CD8-positive, alpha-beta memory T cell (primary cell): ENCODE measurements at places on chromosomes 12 and 14.

- peak; percentile 81 for DNase-seq
Observed at GRCh38 chr12:51217968-51218606, at the start of gene POU6F1. TSS of gene POU6F1 (minus strand) at chr12:51218062. CDS start at chr12:51206836, 11,226 bp downstream.

GRCh38 chr12:52148464-52149181, 43.2 kb downstream of the KRT80 start:
- no peak for DNase-seq

- DNase-seq, result no peak
Observed at GRCh38 chr12:38817942-38818341, 87.4 kb downstream of the CPNE8 start.

DNA sequence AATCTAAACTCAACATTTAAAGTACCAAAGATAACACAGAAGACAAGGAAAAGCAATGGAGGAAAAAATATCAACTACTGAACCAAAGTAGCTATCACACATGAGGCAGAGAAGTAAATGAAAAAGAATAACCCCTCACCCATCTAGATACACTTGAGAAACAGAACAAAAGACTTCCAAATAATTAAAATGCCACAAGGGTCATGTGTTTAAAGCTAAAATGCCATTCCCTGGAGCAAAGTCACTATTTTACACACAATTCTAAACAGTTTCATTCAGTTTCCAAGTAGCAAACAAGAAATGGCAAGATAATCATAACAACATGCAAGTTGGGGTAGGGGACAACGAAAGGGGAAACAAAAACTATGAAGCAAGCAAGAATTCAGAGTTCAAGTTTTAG, 12.0 kb downstream of the OSBPL8 start:
- DNase-seq, result no peak

DNA sequence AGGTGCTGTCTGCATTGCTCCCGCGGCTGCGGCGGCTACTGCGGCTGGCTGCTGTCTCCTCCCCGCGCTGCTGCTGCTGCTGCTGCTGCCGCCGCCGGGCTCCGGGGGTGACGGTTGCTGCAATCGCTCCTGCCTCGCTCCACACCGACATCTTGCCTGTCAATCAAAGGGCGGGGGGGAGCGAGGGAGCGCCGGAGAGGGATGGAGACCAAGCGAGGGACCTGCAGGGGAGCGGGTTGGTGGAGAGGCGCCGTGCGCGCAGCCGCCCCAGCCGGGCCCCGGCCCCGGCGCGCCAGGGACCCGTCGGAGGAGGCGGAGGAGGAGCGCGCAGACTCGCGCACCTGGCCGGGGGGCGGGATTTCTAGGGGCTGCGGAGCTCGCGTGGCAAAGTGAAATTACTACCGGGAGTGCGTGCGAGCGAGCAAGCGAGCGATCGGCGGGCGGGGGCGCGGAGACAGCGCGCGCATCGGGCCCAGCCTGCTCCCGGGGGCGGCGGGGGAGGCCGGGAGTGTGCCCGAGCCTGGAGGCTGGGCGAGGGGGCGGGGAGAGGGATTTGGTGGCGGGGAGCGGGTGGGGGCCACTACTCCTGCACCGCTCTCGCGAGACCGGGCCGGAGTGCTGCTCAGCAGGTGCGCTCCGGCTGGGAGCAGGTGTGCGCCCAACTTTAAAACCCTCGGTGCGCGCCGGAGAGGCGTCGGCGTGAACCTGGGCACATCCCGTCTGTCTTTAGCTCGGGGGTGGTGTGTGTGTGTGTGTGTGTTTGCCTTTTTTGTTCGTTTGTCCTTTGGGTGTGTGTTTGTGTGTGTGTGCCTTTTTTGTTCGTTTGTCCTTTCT, at the start of gene KSR2:
KSR2 (minus strand) TSS at position 165 of the 834 bp plus-strand sequence. CDS start 735 bp downstream, outside the sequence.
- no peak for DNase-seq

DNA sequence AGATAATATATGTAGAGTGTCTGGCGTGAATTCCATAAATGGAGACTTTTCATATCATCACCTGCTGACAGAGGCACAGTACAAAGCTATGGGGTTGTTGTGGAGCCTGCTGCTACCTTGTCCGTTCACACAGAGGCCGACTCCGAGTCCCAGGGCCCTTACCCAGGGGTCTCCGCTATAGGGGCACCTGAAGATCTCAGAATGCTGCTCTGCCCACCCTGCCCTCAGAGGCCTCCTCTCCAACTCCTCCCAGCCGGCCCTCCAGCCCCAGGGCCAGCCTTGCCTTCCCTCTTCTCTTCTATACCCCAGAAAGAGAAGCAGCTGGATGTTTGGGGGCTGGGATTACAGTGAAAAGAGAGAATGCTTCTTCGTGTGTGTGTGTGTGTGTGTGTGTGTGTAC, 21.3 kb downstream of the NCKAP5L start:
- DNase-seq, result no peak

- no peak for DNase-seq
Observed at GRCh38 chr12:124487066-124487833, 80.2 kb downstream of the NCOR2 start.

- DNase-seq, result no peak
Observed at GRCh38 chr12:27984275-27984674, 11.7 kb upstream of the PTHLH start.

DNA sequence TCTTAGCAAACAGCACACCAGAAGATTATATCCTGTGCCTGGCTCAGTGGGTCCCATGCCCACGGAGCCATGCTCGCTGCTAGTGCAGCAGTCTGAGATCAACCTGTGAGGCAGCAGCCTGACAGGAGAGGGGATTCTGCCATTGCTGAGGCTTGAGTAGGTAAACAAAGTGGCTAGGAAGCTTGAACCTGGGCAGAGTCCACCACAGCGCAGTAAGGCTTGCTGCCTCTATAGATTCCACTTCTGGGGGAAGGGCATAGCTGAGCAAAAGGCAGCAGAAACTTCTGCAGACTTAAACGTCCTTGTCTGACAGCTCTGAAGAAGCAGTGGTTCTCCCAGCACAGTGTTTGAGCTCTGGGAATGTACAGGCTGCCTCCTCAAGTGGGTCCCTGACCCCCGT, 210.3 kb downstream of the RMST start:
- no peak for DNase-seq

DNA sequence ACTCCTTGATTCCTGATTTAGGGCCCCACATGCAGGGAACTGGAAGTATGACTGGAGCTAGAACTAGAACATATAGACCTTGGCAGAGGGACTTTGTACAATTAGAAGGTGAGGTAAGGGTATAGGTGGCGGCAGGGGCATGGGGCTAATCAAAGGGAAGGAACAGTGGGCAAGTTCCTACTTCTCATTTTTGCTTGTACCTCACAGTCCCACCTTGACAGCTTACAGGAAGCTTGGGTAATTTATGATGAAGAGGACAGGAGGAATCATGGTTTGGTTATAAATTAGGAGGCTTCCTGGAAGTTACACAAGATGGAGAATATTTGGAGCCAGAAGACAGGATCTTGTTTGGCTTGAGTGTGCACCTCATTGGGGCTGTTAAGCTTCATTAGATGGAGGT, 33.4 kb downstream of the SUSD6 start:
- no peak for DNase-seq

DNA sequence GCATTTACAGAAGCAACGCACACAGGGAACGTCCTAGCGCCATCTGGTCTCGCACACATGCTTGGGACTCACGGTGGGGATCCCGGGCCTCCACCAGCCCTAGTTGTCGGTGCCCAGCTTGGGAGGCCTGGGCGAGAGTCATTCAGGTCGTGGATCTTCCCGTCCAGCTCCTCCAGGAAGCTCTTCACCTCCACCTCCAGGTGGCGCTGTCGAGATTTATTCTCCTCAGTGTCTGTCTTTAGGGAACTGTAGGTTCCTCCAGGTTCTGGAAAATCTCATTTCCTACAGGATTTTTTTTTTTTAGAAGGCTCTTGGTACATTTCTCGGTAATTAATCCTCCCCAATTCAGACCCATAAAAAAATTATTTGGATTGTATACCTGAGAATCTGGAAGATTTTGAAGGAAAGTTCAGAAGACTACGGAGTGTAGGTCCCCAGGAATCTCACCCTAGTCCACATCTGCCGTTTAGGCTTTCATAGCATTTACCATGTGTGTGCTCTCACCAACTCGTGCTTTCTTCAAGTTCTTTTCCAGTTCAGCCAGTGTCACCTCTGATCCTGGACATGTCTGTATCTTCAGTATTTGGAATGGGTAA, 910.0 kb downstream of the TMEM121 start:
- peak; percentile 66 for DNase-seq

GRCh38 chr12:92078167-92079053, 67.2 kb downstream of the BTG1 start:
- DNase-seq, result no peak

GRCh38 chr12:1993341-1993740, 10.9 kb downstream of the DCP1B start:
- DNase-seq, result no peak

- no peak for DNase-seq
Observed at GRCh38 chr12:58961906-58962305, 41.6 kb upstream of the LRIG3 start.

GRCh38 chr12:106774808-106775524, 484 bp downstream of the RIC8B start:
- peak; percentile 7 for DNase-seq

GRCh38 chr12:11652351-11653040, 3.0 kb downstream of the ETV6 start:
- no peak for DNase-seq

GRCh38 chr14:95432144-95433093, 84.0 kb downstream of the SYNE3 start:
- DNase-seq, result no peak

DNA sequence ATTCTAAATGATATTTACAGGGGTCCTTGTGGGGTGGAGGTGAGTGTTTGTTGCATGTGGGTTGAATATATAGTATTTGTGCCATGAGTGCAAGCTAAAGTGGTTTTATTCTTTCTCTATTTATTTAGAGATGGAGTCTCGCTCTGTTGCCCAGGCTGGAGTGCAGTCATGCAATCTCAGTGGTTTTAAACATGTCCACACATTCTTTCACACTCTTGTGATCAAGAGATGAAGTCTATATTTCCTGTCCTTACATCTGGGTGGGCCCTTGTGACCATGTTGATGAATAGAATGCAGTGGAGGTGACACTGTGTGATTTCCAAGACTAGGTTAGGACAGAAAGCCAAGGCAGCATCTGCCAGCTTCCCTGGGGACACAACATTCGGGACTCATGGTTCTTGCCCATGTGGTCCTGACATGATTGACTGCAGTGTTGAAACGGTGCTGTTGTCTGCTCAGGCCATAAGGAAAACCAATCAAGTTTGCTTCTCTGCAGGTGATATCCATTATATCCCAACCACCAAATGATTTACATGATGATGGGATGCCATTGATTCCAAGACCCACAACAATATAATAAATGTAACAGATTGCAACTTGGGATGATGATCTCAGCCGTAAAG, 172.6 kb downstream of the SUDS3 start:
- no peak for DNase-seq

DNA sequence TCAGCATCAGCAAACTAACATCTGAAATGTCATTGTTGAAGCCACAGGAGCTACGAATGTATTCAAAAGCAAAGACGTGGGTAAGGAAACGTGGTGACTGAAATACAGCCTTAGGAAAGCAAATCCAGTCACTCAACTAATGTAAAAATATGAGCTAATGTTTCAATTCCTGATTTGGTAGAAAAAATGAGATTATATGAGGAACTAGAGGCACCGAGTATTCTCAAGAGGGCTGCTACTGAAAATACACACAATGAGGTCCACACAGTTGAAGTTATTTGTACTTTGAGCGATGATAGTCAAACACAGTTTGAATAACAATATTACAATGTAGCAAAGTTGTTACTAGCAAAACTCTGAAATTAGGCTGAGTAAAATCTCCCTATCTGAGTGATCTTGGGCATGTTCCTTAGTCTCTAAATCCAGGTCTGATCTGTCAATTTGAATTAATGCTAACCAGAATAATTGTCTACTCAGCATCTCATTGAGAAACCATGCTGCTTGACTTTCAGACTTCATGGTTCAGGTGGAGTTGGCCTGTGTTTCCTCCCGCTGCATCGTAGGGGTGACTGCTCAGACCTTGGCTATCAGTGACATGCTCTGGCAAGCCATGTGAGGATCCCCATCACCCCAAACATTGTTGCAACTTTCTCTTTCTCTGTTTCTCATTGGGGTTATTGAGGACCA, 467.1 kb upstream of the SOX5 start:
- DNase-seq, result no peak

DNA sequence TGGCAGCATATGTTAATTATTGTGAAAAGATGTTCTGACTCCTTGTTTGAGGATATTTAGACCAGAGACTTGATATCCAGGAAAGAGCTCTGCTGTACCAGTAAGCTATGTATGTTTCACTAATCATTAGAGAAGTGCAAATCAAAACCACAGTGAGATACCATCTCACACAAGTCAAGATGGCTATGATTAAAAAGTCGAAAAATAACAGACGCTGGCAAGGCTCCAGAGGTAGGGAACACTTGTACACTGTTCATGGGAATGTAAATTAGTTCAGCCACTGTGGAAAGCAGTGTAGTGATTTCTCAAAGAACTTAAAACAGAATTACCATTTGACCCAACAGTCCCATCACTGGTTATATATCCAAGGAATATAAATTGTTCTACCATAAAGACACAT, 171.6 kb downstream of the DPY19L2 start:
- no peak for DNase-seq

GRCh38 chr12:19761463-19761862, 322.2 kb downstream of the AEBP2 start:
- DNase-seq, result no peak

- DNase-seq, result no peak
Observed at GRCh38 chr14:95811813-95812212, 64.8 kb upstream of the TUNAR start.

DNA sequence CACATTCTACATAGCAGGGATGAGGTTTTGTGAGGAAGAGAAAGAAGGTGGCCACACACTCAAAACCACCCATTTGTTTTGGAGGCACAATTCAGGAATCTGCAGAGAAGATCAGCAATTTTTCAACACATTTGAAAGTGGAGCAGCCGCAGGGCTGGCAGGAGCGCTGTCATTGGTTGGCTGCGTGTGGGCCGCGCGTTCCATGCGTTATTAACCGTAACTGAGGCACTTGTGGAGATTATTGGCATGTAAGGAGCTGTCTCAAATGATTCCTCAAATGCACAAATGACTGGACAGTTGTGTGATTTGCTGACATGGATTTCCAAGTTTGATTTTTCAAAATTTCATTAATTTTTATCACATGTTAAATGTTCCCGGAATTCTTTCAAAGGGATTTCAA, 318.5 kb downstream of the TMEM132D start:
- no peak for DNase-seq

DNA sequence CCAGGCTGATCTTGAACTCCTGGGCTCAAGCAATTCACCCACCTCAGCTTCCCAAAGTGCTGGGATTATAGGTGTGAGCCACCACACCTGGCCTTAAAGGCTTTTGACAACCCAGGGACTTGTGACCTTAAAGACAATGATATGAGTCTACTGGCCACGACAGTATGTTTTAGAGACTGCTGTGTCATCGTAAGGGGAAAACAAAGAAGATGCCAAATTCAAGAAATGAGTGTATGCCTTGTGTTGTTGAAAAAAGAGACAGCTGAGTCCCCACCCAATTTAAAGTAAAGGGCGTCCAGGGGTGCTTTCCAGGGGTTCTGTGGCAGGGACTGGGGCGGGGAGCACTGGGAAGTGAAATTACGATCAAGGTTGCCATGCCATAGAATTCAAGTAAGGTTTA, 26.4 kb upstream of the FBXO21 start:
- no peak for DNase-seq

DNA sequence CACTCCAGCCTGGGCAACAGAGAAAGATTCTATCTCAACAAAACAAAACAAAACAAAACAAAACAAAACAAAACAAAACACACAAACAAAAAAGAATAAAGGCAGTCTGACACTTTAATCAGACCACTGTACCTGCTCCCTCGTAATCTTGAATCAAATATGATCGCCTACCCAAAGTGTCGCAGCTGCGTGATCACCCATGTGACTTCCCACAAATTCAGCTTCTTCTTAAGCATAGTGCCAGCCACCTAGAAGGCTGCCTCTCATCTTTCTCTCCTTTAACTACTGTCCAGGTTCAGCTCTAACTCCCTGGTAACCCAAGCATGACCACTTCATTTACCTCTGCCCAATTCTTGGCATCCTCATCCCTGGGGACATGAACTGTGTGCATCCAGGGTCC, 37.4 kb downstream of the FMNL3 start:
- no peak for DNase-seq
